ENCODE measurements at places on chromosomes 3 and 15.
A peak's percentile ranks its signal among the peaks of the same experiment; 100 is the strongest.

- peak; percentile 40 for DNase-seq
Observed at GRCh38 chr15:69119001-69119400, 41.4 kb upstream of the GLCE start.

DNA sequence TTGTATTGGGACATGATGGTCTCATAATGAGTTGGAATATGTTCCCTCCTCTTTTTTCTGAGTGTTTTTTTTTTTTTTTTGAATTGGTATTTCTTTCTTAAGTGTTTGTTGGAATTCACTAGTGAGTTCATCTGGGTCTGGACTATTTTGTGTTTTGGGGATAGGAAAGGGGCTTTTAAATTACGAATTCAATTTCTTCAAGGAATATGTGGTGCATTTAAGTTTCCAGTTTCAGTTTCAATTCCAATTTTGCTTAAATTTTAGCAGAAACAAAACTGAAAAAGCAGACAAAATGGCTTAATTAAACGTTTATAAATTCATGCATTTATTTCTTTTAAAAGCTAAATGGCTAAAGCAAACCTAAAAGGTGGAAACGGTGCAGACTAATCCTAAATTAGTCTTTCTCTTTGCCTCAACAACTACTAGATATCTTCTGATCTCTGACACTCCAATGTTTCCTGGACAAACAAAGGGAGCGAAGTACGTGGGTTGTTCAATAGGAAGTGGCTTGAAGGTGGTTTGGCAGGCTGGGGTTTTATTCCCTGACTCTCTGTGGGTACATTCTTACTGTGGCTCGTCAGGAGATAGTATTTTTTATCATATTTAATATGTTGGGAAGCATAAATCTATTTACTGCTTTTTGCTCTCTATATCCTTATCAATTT, 50.0 kb upstream of the CORO2B start:
- no peak for DNase-seq

GRCh38 chr15:58532126-58532525, 100.3 kb downstream of the LIPC start:
- no peak for DNase-seq

- no peak for DNase-seq
Observed at GRCh38 chr3:114510201-114510600, 216.4 kb downstream of the TIGIT start.

DNA sequence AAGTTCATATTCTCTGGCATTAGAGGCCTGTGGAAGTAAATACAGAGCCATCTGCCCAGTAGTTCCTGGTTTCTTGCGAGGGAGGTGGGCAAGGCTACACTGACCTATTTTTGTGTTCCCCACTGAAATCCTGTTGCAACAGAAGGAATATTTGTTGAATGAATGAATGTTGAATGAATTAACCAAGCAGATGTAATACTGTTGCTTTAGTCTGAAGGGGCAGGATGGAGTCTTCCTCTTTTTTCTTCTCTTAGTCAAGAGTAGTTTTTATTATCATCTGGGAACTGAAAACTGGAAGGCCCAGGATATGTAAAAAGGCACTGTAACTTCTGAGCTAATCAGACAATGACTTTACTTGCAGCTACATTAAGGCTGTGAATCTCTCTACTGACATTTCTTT, 17.1 kb downstream of the BLOC1S6 start:
- no peak for DNase-seq

DNA sequence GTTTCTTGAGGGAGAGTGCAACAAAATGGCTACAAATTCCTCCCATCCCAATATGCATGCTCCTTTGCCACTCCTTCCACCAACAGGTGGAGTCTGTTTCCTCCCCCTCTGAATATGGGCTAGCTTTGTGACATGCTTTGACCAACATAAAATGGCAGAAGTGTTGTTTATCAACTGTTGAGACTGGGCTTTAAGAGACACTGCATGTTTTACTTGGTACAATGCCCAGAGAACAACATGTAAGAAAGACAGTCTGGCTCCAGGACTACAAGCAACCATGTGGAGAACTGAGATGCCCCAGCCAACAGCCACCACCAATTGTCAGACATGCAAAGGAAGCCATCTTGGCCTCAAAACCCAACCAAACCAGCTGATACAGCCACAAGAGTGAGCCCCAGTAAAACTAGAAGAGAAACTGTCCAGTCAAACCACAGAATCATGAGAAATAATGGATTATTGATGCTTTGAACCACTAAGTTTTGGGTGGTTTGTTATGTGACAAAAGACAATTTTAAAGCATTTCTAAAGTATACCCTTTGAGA, 40.5 kb downstream of the NUDT16 start:
- no peak for DNase-seq

DNA sequence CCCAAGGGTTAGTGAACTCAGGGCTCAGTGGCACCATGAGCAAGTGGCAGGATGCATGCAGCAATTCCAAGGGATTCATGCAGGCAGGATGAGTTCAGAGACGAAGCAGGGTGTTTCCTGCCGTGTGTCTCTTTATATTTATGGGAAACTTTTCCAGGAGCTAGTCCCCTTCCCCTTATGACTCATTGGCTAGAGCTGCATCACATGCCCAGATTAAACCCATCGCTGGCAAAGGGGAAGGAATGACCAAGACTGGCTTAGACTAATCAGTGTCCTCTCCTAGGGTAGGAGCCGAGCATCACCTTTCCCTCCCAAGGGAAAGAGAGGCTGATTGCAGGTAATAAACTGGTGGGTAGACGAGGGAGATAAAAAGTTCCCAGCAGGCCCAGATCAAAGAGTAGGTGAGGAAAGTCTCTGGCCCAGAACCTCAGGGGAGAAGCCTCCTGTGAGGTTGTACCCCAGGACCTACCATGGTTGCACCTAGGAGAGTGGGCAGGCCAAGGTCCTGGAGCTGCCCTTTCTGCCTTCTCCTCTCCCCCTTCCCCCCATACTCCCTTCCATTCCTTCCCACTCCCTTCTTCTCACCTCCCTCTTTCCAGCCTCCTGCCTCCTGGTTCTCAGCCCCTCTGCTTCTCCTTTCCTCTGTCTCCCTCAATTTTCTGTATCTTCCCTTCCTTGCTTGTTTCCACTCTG, 67.8 kb upstream of the ITGA11 start:
- no peak for DNase-seq

GRCh38 chr3:108940166-108940565, 13.5 kb downstream of the GUCA1C start:
- DNase-seq = no peak

DNA sequence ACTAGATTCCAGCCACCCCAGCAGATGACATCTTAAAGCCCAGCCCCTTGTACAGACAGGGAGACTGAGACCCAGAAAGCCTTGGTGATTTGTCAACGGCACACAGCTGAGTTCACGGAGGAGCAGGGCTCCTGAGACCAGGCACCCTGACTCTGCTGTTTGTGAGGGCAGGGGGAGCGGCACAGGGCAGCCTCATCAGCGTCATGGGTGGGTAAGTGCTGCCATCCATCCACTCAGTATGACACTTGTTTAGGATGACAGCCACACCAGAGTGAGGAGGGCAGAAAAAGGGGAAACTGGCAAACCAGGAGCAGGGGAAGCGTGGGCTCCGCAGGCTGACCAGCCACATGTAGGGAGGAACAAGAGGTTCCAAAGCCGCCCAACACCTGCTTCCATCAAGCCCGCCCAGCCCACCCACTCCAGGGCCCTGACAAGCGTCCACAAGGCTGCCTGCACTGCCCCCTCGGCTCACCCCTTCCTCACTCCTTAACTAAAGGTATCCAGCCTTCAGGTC, 19.9 kb downstream of the RBPMS2 start:
- DNase-seq = no peak

All from GM23338 (cell line).